ENCODE measurements at places on chromosomes 5 and 9.
A peak's percentile ranks its signal among the peaks of the same experiment; 100 is the strongest.

DNA sequence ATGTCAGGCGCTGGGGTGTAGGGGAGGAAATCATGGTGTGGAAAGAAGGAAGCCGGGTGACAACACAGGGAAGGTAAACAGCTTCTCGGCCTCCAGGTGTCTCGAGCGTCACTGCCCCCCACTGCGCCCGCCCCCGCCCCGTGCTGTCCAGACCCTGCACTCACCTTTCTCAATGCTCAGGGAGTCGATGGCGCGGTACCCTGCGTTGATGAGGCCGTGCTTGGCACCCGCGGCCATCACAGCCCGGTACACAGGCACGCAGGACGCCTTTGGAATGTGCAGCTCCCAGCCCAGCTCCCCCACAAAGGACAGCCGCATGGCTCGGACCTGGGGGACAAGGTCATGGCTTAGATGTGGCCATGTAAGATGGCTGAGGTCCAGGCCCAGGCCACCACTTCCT lies 35.2 kb downstream of the DBH start:
- DNase-seq: no peak

- DNase-seq: no peak
These were observed 760 bp downstream of the ALDH1B1 start for GRCh38 chr9:38393128-38393796.

- no peak for DNase-seq
These were observed 84.6 kb downstream of the PLPP1 start for GRCh38 chr5:55450050-55450765.

DNA sequence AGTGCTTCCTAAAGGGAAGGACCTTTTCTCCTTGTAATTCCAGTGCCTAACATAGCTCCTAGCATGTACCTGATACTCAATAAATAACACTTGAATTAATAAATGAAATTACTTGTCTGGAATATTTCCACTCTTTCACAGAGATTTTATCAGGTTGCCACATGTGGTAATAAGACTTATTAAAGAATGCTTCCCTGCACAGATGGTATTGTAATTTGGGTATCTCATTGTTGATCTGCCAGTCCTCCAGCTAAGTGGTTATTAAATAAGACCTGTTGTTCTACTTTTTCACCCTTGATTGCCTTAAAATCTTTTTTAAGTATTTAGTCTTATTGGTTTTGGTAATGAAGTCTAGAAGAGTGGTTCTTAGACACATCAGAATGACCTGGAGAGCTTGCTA lies 28.1 kb upstream of the CETN3 start:
- no peak for DNase-seq

DNA sequence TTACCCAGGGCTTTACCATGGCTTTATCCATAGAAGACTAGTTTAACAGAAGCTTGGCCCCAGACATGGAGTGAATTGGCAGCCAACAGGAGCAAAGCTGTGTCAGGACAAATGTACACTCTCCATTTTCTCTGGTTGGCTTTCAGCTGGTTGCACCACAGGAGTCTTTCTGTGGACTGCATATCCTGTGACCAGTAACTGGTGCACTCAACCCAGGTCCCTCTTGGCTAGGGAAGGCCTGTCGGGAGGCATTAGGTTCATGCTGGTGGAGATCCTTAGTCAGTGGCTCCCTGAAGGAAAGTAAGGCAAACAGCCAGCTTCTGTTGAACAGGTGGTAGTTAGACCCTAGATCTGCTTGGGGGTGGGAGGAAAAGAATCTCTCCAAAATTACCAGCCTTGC lies 146.9 kb upstream of the TLX3 start:
- no peak for DNase-seq

DNA sequence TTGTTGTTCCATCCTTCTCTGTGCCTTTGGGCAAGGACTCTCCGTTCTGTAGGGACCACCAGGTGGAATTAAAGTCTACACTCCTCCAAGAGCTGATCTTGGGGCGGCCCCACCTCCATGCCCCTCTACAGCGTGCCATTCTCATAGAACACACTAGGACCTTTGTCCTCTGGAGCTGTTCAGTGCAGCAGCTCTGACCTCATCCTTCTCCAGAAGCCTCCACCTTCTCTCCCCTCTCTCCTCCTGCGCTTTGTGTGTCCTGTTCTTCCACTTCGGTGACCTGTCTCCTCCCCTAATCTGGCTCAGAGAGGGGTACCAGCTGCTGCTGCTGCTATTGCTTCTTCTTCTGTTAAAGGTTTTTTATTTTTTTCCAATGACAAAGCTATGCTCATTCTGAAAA lies 1.8 kb upstream of the MACROH2A1 start:
- no peak for DNase-seq

- DNase-seq: no peak
These were observed 18.8 kb upstream of the KCNIP1 start for GRCh38 chr5:170484847-170485615.

GRCh38 chr5:157266286-157267007 lies 524 bp downstream of the CYFIP2 start:
- DNase-seq: peak; percentile 79

DNA sequence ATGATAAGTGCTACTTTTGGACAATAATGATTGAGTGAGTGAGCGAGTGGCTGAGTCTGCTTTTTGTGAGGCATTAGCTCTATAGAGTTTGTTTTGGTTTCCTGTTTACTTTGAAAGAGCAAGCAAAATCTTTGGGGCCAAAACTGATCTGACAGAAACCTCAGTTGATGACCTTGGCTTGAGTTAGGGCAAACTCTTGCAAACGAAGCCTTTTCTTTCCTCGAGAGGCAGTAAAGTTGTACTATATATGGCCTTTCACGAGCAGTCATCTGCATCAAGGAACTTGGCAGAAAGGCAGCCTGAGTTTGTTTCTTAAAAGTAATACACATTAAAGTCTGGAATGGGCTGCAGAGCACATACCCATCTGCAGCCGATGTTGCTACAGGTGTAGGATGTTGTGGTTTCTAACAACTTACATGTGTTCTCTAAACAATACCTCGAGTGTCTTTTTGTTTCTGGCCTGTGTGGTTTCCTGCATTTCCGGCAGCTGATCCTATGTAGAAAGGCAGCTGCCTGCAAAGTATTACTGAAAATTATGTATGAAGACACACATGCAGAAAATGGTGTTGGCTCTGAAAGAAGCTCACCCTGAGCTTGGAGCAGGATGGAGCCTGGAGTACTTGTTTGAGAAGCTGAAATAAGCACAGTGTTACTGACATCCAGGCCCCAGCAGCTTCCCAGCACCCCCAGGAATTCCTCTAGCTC lies 60.8 kb downstream of the FOXD1 start:
- DNase-seq: no peak

GRCh38 chr5:33888587-33888986 lies 3.2 kb downstream of the ADAMTS12 start:
- DNase-seq: no peak
